CD4-positive, alpha-beta T cell treated with Interleukin-4 for 1 hour (primary cell): ENCODE measurements at places on chromosomes 1 and 21.
A peak's percentile ranks its signal among the peaks of the same experiment; 100 is the strongest.

- peak; percentile 79 for DNase-seq
These were observed 70.0 kb downstream of the LUZP1 start for GRCh38 chr1:23098463-23099170.

DNA sequence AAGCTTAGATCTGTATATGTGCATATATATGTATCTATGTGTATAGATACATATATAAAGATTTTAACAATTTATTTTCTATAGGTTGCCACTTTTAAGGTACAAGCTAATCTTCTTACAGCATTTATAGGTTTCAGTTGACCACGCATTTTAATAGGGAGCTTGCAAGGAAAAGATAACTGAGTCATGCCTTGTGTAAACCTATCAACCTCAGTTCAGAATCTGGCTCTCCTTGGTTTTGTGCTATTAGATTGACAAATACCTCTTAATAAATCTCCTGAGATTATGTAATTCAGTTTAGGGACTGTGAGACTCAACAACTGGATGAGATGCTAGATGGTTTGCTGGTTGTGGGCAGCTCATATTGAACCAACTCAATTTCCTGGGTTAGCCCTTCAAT lies 114.7 kb upstream of the SERBP1 start:
- DNase-seq: no peak

DNA sequence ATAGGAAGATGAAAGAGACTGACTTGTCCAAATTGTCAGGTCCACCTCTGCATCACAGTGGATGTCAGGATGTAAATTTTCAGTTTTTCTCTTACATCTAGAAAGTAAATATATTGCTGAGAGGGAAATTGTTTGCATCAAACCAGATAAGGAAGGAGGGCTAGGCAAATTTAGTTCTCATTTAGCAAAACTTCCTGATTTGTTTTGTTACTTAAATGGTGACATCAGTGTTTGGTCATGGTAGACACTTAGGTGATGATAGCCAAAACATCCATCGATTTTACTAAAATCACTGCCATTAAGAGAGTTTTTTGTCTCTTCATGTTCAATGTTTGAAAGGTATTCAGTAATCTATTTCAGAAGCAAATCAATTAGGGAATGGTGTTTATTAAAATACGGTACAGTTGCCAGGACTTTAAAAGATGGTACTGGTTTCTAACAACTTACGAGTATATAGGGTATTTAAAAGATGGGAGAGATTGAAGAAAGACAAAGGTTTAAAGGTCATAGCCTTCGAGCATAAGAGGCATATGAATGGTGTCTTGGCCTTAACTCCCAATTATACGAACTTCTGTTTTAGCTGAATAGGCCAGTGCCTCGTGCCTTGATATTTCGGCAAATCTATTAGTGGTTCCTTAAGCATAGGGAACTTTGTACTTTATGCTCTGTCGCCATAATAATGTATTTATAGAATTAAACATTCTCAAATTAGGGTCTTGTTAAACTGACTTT lies 3.0 kb downstream of the IER5 start:
- peak; percentile 30 for DNase-seq

GRCh38 chr1:213179784-213180183 lies 128.7 kb downstream of the RPS6KC1 start:
- no peak for DNase-seq

DNA sequence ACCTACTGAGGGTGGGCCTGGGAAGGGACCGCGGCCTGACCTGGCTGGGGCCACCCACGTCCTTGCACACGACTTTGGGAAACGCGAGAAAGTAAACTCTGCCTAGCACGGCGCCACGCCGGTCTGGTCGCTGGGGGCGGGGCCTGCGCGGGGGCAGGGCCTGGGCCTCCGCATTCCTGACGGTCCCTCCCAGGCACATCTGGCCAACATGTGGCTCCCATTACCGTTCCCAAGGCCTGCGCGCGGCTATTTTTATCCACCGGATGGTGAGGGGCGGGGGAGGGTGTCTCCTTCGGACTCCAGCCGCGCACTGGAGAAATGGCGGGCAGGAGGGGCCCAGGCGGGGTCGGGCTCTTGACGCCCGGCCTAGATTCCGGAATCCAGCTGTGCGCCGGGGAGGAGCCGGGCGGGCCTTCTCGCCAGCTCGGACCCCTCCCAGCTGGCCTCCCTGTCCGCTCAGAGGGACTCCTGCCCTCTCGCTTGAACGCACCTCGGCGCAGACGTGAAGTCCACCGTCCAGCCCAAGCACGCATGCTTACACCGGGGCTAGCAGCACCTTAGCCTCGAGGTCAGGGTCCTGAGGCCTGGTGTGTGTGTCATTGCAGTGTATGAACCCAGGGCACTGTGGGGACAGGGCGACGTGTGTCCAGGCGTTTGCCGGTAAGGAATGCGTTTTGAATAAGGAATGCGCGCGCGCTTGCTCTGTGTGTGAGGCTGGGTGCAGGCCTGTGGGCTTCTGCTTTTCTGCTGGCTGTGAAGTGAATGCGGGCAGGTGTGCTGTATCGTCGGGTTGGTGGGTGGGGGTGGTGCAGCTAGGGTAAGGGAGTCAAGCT lies 2.1 kb downstream of the EVA1B start:
- no peak for DNase-seq

GRCh38 chr21:27645285-27645684 lies 678.4 kb upstream of the ADAMTS5 start:
- no peak for DNase-seq

DNA sequence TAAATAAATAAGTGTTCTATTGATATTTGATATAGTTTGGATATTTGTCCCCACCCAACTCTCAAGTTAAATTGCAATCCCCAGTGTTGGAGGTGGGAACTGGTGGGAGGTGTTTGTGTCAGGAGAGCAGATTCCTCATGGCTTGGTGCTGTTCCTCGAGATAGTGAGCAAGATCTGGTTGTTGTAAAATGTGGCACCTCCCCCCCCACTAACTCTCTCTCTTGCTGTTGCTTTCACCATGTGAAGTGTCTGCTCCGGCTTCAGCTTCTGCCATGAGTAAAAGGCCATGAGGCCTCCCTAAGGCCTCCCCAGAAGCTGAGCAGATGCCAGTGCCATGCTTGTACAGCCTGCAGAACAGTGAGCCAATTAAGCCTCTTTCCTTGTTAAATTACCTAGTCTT lies 20.8 kb downstream of the FRRS1 start:
- no peak for DNase-seq

DNA sequence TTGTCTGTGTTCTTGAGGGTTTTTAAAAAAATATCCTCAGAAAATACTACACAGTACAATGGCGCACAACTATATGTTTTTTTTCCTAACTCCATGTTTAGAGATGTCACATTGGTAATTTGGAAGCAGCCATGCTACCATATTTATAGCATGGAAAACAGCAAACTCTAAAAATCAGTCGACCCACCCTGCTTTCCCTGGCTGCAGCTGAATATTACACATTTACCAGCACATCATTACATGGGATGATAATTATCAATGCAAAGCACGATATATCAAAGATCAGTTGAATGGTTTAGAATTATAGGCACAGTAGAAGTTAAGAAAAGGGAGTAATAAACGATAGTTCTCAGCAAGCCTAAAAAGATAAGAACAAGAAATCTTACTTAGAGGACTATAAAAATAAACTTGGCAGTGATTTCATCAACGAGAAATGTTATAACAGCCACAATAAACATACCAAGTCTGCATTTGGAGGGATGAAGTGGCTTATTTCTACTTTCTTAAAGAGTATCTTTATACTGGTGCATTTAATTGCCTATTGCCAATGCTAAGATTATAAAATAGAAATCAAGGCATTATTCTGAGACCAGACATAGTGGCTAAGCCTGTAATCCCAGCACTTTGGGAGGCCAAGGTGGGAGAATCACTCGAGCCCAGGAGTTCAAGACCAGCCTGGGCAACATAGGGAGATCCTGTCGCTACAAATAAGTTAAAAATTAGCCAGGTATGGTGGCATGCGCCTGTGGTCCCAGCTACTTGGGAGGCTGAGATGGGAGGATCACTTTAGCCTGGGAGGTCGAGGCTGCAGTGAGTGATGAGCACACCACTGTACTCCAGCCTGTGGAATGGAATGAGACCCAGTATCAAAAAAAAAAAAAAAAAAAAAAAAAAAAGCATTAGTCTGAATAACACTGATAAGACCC lies 43.4 kb downstream of the WDR64 start:
- no peak for DNase-seq

DNA sequence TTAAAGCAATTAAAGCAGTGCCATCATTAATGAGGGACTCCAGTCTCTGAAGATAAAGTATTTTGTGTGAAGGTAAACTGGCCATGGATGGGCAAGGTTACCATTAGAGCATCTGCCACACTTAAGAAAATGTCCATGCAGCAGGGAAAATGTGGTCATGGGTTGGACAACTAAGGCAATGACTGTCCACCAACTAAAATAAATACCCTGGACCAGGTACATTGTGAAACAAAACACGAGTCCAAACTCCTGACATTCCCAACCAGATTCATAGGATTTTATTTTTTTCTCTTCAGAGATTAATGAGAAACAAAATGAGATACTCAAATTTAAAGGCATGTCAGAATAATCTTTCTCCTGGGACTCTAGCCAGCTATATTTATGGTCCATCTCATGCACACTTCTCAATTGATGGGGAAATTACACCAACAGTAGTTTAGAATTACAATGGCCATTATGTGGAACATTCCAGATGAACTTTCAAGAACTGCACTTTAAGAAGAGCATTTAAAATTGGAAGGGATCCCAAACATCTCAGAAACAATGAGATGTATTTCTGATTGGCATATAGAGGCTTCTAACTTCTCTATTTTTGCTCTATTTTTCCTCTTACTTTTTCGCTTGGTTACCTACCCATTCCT lies 8.1 kb downstream of the GBP7 start:
- no peak for DNase-seq

GRCh38 chr1:71014178-71014579 lies 33.4 kb downstream of the PTGER3 start:
- no peak for DNase-seq

GRCh38 chr1:14561014-14561693 lies 37.3 kb upstream of the KAZN start:
- DNase-seq: no peak

- no peak for DNase-seq
These were observed 79.3 kb upstream of the C1orf87 start for GRCh38 chr1:60152891-60153290.

- DNase-seq: no peak
These were observed 116.5 kb downstream of the ZP4 start for GRCh38 chr1:237774246-237774645.

- DNase-seq: no peak
These were observed 34.0 kb downstream of the ATP5PF start for GRCh38 chr21:25700741-25701140.

- no peak for DNase-seq
These were observed 304.0 kb downstream of the DUSP10 start for GRCh38 chr1:221437926-221438325.

- no peak for DNase-seq
These were observed 190.5 kb upstream of the NRIP1 start for GRCh38 chr21:15255261-15255660.

GRCh38 chr1:1168451-1169411 lies 4.9 kb upstream of the TTLL10 start:
- no peak for DNase-seq

- no peak for DNase-seq
These were observed 125.8 kb upstream of the PALMD start for GRCh38 chr1:99520121-99520520.

GRCh38 chr1:11431941-11432507 lies 46.9 kb upstream of the DISP3 start:
- no peak for DNase-seq

DNA sequence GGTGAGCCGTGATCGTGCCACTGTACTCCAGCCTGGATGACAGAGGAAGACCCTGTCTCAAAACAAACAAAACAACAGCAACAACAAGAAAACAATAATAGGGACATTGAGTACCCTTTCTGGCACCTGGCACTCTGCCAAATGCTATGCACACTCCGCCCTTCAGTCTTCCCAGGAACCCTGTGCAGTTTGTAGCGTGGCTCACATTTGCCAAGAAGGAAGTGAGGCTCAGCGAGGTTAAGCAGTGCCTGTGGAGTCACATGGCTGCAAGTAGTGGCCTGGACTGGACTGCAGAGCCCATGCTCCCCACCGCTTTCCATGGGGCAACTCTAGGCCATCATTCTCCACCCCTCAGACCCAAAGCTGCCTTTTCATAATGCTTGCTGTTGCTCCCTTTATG lies 5.3 kb upstream of the EVA1B start:
- peak; percentile 38 for DNase-seq

GRCh38 chr1:18632783-18633421 lies 2.3 kb downstream of the PAX7 start:
- DNase-seq: no peak

DNA sequence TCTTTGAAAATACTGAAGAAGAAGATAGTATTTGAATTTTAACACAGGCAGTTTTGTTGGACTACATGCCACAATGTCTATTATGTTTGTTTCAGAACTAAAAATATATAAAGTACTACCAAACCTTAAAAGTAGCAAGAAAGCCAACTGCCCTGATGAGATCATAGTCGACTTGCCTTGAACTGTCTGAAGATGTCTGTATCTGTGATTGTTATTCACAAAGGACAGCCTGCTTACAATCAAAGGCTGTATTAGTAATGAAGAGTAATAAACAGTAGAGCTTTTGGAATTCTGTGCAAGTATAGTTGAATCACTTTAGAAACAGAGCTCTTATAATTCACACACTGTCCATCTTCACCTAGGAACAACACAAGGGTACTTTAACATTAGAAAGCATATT lies 228.3 kb downstream of the NCAM2 start:
- DNase-seq: no peak

GRCh38 chr1:175510914-175511313 lies 232.5 kb downstream of the TNR start:
- no peak for DNase-seq

DNA sequence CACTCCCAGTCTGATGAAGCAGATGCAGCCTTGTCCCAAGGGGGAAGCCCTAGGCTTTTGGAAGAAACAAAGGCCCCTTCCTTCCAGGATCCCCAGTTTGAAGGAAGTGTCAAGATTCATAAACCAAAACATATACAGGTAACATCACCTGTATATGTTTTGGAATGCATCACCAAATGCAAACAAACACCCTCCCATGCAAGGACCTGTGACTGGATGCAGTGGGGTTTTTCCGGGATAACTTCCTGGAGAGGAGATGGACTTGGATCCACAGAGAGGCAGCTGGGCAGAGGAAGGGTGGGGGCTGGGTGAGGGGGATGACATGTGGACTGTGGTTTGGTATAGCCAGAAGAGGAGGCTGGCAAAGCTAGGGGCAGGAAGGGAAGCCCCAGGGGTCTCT lies 1.5 kb upstream of the PLA2G2F start:
- DNase-seq: no peak

DNA sequence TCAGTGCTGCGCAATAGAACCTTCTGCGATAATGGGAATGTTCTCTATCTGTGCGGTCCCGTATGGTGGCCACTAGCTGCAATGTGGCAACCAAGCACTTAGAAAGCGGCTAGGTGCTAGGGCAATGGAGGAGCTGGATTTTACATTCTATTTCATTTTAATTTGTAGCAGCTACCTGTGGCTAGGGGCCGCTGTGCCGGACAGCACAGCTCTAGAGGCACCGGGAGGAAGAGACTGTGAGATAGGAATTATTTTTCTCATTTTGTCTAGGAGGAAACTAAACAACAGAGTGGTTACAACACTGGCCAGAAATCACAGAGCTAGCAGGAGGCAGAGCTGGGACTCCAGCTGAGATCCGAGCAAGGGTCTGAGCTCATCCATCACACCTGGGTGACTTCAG lies 130.6 kb upstream of the CD34 start:
- no peak for DNase-seq
